Smooth muscle cell of the pulmonary artery (primary cell): ENCODE measurements at places on chromosomes 3 and 15. TPM values are rescaled to one million over a fixed set of nuclear protein-coding genes. Genes with fewer than 3 reads are reported as not detected.

The SLTM gene
- total RNA-seq, result 44.4 and 56.2 TPM in 2 replicates

The CISH gene
- total RNA-seq, result 0.73 and 1.0 TPM in 2 replicates

The PLA2G4E gene
- not detected in 2 replicates for total RNA-seq

The PLSCR4 gene
- 68.2 and 119 TPM in 2 replicates for total RNA-seq

The ABHD17C gene
- total RNA-seq, result 8.8 and 9.6 TPM in 2 replicates

The SLC51A gene
- total RNA-seq, result not detected in 2 replicates

The AHSG gene
- total RNA-seq, result not detected in 2 replicates

The VPS13C gene
- 71.1 and 72.9 TPM in 2 replicates for total RNA-seq

The TMIE gene
- 0.07 and 0.23 TPM in 2 replicates for total RNA-seq

The GOLGA8M gene
- 1.8 and 2.0 TPM in 2 replicates for total RNA-seq

The FOXL2NB gene
- 0.03 TPM in 1 of 2 replicates, not detected in the other for total RNA-seq

The AKAP13 gene
- 60.5 and 87.2 TPM in 2 replicates for total RNA-seq

The SH2D7 gene
- not detected in 2 replicates for total RNA-seq

The KNG1 gene
- not detected in 2 replicates for total RNA-seq

The OR5AC2 gene
- total RNA-seq, result not detected in 2 replicates

The CPLX3 gene
- total RNA-seq, result not detected in 2 replicates

The ZSCAN2 gene
- 6.5 and 8.4 TPM in 2 replicates for total RNA-seq

The FAM81A gene
- total RNA-seq, result 0.20 and 0.33 TPM in 2 replicates

The DNAJB11 gene
- 56.6 and 59.0 TPM in 2 replicates for total RNA-seq

The KNSTRN gene
- 14.0 and 20.7 TPM in 2 replicates for total RNA-seq

The PRSS50 gene
- total RNA-seq, result not detected in 2 replicates

The CCR3 gene
- not detected in 2 replicates for total RNA-seq

The TMEM62 gene
- total RNA-seq, result 12.7 and 12.8 TPM in 2 replicates
